ENCODE measurements at places on chromosomes 2 and 18.

DNA sequence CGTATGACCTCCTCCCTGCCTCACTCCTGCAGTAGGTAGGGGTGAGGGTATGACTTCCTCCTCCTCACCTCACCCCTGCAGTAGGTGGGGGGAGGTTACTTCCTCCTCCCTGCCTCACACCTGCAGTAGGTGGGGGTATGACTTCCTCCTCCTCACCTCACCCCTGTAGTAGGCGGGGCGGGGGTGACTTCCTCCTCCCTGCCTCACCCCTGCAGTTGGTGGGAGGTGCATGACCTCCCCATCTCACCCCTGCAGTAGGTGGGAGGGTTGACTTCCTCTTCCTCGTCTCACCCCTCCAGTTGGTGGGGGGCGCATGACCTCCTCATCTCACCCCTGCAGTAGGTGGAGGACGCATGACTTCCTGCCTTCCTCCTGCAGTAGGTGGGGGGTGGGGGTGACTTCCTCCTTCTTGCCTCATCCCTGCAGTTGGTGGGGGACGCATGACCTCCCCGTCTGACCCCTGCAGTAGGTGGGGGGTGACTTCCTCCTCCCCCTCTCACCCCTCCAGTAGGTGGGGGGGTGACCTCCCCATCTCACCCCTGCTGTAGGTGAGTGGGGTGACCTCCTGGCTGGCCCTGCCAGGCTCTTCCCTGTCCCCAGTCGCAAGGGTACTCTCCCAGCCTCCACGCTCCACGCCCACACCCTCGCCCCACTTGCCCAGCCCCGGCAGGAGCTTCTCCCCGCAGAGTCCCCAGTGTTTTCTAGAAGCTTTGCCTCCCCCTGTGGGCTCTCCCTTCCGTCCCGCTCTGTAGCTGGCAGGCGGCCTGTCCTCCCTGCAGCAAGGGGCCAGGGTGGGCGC, 39.3 kb downstream of the TSHZ1 start:
- DNase-seq: no peak

- no peak for DNase-seq
Measured at GRCh38 chr18:27728659-27729058, 448.3 kb downstream of the CDH2 start.

- no peak for DNase-seq
Measured at GRCh38 chr2:1990724-1991123, 246.4 kb upstream of the PXDN start.

- DNase-seq: no peak
Measured at GRCh38 chr18:46899274-46899948, 17.9 kb downstream of the PIAS2 start.

- no peak for DNase-seq
Measured at GRCh38 chr2:58918141-58918540, 677.0 kb upstream of the FANCL start.

- DNase-seq: no peak
Measured at GRCh38 chr18:34339155-34339554, 114.4 kb upstream of the NOL4 start.

- no peak for DNase-seq
Measured at GRCh38 chr18:24344509-24344908, 53.1 kb downstream of the OSBPL1A start.

DNA sequence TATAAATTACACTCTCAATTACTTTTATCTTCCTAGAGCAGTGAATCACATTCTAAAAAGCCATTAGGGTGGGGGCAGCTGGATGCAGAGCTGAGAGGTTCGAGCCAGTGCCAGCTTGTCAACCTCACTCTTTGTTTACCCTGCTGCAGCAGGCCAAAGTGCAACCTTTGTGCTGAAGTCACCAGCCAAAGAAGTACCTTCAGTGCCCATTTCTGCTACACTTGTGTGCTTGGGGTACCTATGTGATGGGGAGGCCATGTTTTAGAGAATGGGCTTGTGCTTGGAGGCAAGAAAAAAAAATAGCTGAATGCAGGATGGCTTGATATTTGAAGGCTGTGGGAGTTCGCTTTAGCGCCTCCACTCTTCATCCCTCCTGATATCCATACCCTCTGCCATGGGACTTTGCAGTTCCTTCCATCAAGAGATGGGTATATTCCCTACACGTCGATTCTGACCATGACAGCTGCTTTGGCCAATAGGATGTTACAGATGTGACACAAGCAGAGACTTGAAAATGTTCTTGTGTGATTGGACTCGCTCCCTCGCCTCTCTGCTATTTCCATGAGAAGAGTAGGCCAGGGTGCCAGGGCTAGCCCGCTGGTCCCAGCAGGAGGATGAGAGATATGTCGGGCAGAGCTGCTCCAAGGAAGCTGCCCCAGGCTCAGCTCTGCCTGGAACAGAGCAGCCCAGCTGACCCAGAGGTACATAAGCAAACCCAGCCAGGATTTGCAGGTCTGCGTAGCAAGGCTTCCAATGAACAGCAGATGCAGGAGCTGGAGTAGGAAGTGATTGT, 12.7 kb upstream of the FZD5 start:
- DNase-seq: no peak

DNA sequence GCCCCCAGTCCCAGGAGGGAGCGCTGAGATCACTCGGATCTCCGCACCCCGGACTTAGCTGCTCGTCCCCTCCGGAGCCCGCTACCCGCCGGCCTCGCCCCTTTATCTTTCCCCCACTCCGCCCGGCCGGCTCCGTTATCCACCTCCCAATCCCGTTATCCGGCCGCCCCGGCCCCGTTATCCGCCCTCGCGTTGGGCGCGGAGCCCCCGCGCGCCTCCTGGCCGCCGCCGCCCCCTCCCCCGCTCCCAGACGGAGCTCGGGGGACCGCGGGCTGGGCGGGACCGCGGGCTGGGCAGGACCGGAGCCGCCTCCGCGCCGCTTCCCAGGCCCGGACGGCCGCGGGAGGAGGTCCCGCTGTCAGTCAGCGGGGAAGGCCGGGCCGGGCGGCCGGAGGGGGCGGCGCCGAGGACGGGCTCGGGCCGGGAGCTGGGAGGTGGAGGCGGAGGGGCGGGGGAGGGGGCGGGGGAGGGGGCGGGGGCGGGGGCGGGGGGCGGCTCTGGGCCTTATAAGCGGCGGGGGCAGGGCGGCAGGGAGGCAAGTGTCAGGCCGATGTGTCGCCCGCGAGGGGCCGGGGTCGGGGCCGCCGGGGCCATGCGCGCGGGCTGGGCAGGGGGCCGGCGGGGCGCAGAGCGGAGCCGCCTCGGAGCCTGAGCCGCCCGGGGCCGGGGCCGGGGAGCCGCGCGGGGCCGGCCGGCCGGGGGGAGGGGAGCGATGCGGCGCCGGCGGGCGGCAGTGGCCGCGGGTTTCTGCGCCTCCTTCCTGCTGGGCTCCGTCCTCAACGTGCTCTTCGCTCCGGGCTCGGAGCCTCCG, at the start of gene PKDCC:
TSS of gene PKDCC (plus strand) at position 534 of the 811 bp plus-strand sequence. CDS start at position 713, 179 bp downstream.
- DNase-seq: peak; percentile 7

- no peak for DNase-seq
Measured at GRCh38 chr2:219157396-219157795, 3.2 kb downstream of the NHEJ1 start.

DNA sequence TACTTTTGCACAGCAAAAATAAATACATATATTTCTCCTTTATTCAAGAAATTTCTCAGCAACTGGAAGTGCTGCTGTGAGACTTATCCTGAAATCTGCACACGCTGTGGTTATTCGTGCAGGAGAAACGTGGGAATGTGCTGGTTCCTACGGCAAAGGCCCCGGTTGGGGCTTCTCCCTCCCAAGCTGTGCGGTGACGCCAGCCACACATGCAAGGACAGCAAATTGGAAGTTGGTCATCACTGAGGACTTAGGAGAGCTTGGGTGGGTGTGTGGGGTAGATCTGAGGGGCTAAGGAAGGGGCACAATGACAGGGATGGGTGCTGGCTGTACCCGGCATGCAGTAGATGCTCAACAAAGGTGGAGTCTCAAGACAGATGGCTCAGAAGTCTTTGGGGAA, 16.5 kb upstream of the MTCL1 start:
- no peak for DNase-seq

DNA sequence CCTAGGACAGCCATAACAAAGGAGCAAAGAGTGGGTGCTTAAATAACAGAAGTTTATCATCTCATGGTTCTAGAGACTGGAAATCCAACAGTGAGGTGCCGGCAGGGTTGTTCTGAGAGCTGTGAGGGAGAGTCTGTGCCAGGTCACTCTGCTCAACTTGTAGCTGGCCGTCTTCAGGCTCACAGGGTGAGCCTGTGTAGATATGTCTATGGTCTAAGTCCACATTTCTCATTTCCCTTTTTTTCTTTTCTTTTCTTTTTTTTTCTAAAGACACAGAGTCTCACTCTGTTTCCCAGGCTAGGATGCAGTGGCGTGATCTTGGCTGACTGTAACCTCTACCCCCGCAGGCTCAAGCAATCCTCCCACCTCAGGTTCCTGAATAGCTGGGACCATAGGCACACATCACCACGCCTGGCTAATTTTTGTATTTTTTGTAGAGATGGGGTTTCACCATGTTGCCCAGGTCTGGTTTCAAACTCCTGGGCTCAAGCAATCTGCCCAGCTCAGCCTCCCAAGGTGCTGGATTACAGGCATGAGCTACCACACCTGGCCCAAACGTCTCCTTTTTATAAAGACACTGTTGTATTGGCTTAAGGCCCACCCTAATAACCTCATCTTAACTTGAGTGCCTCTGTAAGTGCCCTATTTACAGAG, 142.2 kb downstream of the SP3 start:
- DNase-seq: no peak

DNA sequence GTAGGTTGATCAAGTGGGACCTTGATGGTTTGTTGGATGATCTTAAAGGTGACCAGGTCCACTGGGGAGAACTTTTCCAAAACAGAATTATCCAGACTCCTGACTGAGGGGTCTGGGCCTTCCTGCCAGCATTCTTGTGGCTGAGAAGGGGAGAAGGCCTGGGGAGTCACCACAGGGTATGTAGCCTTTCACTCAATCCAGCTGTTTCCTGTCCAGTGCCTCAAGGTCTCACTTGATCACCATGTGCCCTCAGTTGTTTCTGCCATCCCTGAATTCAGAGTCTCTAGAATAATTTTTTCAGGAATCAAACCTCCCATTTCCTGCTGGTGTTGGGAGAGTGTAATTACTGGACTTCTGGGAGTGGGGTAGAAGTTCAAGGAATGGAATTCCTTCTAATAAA, 54.4 kb upstream of the TANC1 start:
- DNase-seq: no peak

DNA sequence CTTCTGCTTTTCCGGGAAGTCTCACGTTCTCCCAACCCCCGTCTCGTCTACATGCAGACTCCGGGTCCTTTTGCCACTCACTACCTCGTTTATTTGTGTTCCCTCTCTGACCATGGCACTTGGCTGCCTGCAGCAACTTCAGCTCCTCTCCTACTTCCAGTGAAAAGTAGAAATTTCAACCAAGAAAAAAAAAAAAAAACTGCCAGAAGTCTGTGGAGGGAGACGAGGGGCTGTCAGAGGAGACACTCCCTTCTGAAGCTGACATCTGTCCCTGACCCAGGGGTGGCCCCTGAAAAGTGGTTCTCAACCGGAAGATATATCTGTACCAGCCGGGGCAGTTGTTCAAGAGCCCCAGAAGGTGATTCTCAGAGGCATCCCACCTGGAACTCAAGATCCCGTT, 742 bp upstream of the MYO5B start:
- no peak for DNase-seq

DNA sequence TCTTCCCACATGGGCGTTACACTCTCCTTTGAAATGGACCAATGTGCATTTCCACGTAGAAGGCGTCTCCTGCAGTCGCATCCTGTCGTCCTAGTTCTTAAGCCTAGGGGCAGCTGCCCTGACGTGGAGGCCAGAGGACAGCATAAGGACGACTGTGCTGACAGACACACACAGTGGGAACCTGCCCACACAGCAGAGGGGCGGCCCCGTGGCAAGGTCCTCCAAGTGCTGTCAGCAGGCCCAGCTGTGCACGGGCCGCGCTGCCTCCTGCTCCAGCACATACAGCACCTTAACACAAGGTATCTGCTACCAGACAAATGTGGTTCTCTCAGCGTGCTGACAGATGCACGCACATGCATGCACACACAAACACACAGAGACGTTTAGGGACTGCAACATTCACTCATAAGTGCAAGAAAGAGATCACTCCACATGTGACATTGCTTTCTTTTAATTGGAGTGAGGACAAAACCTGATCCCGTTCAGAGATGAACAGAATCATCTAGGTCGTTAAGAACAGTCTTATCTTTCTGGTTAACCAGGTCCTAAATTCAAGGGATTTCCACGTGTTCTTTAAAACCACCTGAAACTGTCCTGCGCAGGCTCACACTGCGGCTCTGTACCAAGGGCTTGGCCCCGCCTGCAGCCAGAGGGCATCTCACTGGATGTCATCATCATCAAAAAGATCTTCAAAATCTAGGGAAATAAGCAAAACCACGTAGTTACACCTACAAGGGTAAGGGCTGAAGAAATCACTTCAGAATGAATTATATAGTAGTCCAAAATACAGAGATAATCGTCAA, 5.5 kb downstream of the COPS9 start:
- DNase-seq: no peak

- DNase-seq: no peak
Measured at GRCh38 chr18:44801781-44802180, 121.1 kb downstream of the SETBP1 start.

- no peak for DNase-seq
Measured at GRCh38 chr2:175769200-175769599, 232.9 kb downstream of the LNPK start.

DNA sequence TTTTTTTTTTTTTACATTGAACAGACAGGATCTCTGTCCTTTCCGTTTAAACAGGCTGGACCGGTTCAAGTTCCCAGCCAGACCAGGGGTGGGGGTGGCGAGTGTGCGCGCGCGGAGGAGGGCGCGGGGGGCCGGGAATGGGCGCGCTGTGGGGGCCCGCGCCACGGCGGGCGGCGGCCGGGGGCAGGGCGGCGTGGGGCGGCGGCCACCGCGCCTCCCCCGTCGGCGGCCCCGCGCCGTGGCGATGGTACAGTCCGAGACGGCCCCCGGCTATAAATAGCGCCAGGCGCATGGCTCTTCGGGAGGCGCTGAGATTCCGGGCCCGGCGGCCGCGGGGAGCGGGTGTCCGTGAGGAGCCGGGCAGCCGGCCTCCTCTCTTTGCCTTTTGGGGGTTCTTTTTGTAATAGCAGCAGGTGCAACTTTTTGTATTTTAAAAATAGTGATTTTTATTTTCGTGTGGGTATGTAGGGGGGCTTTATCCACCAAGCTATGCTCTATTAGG, 430 bp upstream of the CELF4 start:
- no peak for DNase-seq

DNA sequence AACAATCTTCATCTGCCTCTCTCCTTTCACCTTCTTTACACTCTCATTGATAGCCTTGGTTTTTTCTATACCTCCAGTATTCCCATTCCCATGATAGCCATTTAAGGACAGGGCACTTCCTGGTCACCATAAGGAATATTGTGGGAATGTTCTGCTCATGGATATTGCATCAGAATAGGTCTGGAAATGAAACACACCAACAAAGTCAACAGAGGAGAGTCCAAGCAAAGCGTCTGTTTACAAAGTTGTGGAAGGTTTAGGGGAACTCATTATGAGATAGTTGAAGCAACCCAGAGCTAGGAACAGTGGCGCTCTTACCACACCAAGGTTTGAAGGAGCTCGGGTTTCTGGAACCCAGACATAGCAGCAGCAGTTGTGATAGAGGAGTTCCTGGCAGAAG, 150.3 kb upstream of the TNP1 start:
- no peak for DNase-seq

GRCh38 chr2:160491911-160492371, 1.7 kb downstream of the RBMS1 start:
- DNase-seq: peak; percentile 39

- DNase-seq: no peak
Measured at GRCh38 chr2:19125901-19126680, 232.3 kb downstream of the OSR1 start.

All from CD4-positive, alpha-beta T cell treated with Interleukin-15 for 4 hours (primary cell).